ENCODE measurements at places on chromosomes 5 and 9.

DNA sequence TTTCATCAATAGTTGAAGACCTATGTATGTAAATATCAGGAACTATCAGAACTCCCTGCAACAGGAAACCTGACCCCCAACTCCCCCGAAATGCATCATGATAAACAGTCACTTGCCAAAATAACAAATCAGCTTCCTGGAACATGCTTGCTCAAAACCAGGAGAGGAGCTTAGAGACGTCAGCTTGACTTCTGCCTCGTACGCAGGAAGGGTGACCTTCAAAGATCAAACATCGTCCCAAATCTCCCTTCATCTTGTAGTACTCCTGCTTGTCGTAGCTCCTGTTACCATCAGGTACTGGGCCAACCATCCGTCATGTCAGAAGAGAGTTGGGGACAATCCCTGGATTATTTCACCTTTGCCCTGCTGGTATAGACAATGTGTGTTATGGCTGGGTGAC, 396.1 kb downstream of the GADD45G start:
- DNase-seq, result no peak

- no peak for DNase-seq
Observed at GRCh38 chr9:29322240-29322639, 1749.0 kb upstream of the C9orf72 start.

DNA sequence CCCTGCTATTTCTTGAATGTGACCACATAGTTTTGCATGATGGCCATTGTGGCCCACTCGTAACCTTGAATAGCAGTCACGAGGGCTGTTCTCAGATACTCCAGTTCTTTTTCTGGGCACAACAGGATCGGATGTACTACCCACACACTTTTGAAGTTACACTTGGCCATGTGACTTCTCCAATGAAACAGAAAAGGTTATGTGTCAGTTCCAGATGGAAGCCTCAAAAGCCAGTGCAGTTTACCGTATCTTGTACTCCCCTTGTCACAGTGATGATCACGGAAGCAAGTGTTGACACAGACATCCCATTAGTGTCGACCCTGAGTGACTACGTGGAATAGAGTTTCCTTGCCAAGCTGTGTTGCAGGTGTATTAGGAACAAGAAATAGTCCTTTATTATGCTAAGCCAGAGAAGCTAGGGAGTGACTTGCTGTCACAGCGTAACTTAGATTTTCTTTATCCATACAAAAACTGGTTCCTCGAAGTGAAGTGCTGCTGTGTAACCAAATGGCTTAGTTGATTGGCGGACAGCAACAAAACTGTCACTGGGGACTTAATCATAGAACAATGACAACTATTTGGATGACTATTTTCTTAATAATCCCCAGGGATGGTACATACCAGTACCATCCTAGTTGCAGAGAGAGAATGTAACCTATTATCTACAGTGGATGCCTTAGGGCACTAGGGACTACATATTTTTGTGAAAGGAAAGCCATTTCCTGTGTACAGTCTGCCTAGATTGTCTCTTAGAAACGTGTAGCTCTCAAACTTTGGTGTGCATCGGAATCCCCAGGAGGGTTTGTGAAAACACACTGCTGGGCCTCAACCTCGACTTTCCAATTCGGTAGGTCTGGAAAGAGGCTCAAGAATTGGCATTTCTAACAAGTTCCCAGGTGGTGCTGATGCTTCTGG, 90.1 kb upstream of the DMRT1 start:
- DNase-seq, result no peak

DNA sequence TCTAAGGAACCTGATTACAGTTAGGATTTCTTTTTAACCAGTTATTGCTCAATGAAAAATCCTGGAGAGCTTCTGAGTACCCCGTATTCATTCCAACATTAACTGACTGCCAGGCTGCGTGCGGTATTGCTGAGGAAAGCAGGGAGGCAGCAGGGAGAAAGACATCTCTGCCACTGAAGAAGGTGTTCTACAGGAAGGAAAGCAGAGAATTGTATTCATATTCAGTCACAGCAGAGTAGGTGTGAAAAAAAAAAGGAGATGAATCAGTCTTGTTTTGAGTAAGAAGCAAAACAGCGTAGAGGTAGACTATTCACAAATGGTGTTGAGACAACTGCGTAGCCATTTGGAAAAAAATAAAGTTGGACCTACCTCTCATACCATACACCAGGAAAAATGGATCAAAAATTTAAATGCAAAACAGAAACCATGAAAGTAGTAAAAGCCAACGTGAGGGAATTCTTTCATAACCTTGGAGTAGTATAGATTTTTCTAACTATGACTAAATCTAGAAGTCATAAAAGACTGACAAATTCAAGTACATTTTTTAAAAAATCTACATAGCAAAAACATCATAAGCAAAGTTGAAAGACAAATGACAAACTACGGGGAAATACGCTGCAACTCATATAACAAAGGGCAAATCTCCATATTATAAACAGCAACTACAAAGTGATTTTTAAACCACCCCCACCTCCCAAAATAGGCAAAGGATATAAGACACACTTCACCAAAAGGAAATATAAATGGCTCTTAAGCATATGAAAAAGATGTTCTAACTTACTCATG, 9.9 kb upstream of the NR4A3 start:
- no peak for DNase-seq

GRCh38 chr5:68318955-68319705, 103.6 kb downstream of the PIK3R1 start:
- DNase-seq, result no peak

GRCh38 chr5:31671339-31671741, 32.4 kb downstream of the PDZD2 start:
- DNase-seq, result no peak

DNA sequence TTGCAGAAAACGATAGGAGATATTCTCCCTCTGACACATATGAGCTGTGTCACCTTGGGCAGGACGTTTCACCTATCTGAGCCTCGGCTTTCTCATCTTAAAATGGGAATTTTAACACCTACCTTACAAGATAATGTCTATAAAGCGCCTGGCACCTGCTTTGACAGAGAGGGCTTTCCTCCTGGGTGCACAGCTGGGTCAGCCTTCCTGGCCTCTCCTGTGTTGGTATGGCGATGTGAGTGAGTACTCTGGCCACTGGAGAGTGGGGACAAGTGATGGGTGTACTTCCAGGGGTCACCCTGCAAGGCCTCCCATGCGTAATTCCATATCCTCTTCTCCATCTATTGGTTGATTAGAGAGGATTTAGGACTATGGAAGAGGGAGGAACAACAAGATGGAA, 113.1 kb upstream of the SMIM23 start:
- DNase-seq, result no peak

DNA sequence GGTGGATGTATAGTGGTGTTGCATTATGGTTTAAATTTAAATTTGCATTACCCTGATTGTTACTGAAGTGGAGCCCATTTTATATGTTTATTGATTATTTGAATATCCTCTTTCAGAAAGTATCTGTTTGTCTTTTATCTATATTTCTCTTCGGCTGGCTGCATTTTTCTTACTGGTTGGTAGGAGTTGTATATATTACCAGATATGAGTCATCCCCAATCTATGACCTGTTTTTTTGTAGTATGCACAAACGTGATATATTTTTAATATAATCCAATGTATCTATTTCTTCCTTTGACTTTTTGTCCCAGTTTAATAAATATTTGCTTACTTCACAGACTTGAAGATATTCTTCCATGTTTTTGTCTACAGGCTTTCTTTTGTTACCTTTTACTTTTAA, 29.3 kb upstream of the CAMK4 start:
- DNase-seq, result no peak

DNA sequence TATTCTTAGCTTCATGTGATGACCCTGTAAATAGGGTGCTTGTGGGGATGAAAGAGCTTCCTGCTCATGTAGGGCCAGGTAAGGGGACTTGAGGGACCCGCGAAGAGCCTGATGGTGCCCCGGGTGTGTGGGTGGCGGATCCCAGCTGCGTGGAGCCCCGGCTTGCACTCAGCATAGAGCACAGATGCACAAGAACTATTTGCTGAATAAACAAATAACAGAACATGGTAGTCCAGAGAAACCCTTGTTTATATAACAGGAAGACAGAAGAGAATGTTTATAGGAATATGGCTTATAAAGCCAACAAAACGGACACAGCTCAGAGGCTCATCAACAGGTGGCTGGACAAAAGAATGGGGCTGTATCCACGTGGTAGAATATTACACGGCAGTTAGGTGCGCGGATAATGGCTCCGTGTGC, 106.9 kb upstream of the COL5A1 start:
- no peak for DNase-seq
